NCI-H1048 (cell line): ENCODE measurements at places on chromosomes 3 and 15.

- no peak for DNase-seq
Observed at GRCh38 chr3:149224736-149225594, 3.3 kb upstream of the CP start.

GRCh38 chr15:50883903-50884302 lies 24.6 kb upstream of the AP4E1 start:
- DNase-seq = no peak

DNA sequence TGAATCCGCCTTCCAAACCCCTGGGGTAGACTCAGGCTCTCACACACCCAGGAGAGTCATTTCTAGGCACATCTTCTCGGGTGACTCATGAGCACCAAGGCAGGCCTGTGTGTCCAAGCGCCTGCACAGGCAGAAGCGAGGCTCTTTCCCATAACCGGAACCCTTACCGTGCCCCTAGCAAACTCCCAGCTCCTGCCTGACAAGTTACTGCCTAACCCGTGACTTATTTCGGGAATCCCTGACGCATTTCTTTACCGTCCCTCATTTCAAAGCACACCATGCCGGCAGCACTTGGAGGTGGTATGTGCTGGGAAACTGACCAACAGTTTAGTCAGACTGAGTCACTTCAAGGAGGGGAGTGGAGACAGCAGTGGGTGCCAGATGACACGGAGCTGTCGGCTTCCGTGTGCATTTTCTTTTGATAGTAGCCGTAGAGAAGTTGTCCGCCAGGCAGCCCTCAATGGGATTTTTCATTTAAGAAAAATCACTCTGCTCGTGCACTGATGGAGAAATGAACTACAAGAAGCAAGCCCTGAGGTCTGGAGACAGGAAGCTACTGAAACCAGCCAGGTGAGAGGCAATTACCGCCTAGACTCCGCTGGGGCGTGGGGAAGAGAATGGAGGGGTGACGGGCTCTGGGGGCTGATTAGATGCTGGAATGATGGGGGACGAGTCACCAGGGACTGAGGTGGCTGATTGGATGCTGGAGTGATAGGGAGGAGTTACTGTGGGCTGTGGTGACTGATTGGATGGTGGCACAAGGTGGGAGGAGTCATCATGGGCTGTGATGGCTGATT lies 17.3 kb upstream of the HRH1 start:
- DNase-seq = no peak

- no peak for DNase-seq
Observed at GRCh38 chr15:100693451-100693850, 91.1 kb downstream of the ASB7 start.

DNA sequence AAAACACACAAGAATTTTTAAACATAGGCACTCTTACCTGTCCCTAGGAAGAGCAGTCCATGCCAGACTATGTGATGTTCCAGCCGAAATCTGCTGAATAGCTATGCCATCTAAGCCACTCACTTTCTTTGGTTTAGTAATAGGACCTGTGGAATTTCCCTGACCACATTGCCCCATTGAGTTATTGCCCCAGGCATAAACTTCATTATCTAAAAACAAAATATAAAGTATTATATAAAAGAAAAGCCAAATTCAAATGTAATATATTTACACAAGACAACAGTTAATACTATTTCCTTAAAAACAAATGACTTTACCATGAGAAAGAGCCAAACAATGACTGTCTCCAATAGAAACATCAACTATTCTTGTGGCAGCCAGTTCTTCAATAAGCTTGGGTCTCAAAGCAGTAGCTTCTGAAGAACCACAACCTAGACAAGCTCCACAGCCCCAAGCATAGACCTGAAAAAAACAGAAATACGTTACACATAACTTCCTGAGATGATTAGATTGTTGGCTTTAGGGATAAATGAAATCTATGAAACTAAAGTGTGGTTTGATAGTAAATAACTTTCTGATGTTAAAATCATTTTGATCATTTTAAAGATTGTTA lies 84.3 kb downstream of the HERC1 start:
- DNase-seq = no peak

DNA sequence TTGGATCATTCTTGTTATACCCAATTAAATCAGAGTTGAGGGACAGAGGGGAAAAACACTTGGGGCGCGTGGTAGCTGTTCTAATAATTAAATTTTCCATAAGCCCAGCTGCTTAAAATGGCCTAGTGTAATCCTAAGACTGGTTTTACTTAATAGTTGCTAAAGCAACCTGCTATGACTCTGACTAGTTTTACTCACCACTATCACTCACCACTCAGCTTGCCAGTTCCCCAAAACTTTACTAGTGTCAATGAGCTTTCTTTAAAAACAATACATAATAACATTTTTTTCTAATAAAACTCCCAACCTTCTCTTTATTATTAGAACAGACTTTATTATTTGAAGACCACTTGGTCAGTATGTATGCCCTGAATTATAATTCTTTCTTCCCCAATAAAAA lies 49.6 kb downstream of the ECT2 start:
- no peak for DNase-seq

- DNase-seq = no peak
Observed at GRCh38 chr15:58401991-58402649, 29.7 kb upstream of the LIPC start.
